ENCODE measurements at places on chromosomes 12 and 14.
A peak's percentile ranks its signal among the peaks of the same experiment; 100 is the strongest.

DNA sequence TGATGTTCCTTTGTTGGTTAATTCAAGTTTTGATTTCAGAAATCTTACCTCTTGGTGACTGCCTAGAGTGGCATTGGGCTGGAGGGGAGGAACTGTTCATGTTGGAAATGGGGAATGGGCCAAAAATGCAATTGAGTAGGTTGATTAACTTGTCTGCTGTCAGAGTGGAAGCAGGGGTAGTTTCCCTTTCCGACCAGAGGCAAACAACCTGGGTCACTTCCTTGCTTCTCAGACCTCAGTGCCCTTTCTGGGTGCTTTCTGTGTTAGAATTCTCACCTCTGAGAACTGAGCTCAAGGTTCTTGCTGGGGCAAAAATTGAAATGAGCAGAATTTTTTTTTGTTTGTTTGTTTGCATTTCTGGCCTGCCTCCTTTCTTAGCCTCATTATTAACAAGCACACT is 2.3 kb upstream of the M6PR start:
- no peak for DNase-seq

- DNase-seq: no peak
These were observed 50.5 kb upstream of the FBRSL1 start for GRCh38 chr12:132439333-132439904.

DNA sequence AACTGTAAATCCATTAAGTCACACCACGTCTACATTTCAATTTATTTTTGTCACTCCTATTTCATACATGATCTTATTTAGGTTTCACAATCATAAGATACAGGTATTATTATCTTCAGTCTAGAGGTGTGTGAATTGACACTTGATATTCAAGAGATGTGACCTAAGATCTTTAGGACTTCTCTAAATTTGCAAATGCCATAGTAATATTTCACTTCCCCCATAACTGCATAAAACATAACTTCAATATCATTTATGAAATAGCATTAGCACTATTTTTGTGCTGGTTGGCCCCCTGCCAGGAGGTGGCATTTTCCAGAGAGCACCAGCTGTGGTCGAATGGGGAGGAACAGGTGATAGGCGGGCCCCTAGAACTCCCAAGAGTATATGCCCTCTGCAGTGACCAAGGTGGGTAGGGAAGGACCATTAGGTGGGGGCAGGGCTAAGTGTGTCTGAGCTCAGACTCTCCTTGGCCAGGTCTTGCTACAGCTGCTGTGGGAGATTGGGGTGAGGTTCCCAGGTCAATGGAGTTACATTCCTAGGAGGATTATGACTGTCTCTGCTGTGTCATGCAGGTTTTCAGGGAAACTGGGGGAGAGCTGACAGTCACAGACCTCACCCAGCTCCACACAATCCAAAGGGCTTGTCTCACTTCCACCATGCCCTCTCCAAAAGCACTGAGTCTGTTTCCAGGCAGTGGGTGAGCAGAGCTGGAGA is 49.2 kb upstream of the ERGIC2 start:
- no peak for DNase-seq

- DNase-seq: peak; percentile 46
These were observed 80.0 kb upstream of the DBX2 start for GRCh38 chr12:45130881-45131281.

GRCh38 chr12:66624806-66625205 is 54.1 kb downstream of the GRIP1 start:
- DNase-seq: no peak

GRCh38 chr14:70999117-70999516 is 91.9 kb downstream of the PCNX1 start:
- no peak for DNase-seq

DNA sequence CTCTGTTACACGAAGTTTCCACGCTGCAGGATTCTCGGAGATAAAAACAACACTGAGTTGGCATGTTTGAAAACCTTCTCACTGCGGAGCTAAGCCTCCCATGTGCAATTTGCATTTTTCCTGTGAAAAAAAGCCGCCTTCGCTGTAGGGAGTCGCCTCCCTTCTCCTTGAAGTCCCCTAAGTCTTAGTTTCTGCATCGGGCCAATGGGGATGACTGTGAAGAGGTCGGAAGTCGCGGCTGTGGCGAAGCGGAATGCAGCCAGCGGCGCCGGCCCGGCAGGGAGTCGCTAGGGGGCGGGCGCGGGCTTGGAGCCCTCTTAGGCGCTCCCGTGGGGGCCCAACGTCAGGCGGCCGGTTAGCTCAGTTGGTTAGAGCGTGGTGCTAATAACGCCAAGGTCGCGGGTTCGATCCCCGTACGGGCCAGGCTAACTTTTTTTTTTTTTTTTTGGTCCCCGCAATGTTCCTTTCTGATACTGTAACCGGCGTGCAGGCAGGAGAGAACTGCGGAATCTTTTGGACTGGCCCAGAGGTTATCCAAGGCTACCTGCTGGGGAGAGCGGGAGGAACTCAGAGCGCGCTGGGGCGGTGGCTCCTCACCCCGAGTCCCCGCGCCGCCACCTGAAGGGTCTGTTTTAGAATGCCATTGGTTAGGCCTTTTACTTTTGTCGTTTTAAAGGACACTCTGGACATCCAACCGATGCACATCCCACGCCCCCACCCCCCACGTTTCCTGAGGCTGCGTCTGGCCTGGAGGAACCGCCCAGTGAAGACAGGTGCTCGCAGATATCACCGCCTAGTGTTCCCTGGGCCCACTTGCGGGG is 2.6 kb upstream of the ZNF839 start:
- DNase-seq: peak; percentile 97

DNA sequence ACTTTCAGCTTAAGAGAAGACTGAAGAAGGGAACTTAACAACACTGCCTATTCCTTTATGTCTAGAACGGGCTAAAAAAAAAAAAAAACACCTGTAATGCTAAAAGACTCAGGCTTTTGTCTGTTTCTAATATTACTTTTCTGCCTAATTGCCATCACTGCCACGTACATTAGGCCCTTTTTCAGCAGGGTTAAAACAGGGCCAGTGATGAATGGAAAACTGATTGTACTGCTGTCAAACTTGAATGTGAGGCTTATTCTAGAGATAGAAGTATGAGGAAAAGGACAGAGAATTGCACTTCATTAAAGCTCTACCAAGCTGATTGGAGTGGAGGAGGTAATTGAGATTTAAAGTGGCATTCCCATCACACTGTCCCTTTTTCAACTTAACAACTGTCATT is 535.8 kb downstream of the PRKD1 start:
- DNase-seq: no peak

- no peak for DNase-seq
These were observed 222.3 kb upstream of the NOVA1 start for GRCh38 chr14:26820138-26820537.

- DNase-seq: no peak
These were observed at the start of gene ACSS3 for GRCh38 chr12:81077686-81078441. ACSS3 (plus strand) TSS chr12:81078079; CDS start chr12:81078121, 42 bp downstream.

DNA sequence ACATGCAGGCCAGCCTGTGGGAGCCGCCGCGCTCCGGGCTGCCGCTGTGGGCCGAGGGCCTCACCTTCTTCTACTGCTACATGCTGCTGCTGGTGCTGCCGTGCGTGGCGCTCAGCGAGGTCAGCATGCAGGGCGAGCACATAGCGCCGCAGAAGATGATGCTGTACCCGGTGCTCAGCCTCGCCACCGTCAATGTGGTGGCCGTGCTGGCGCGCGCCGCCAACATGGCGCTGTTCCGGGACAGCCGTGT is 2.9 kb downstream of the TMEM121 start:
- no peak for DNase-seq

GRCh38 chr12:24632466-24632865 is 316.4 kb downstream of the BCAT1 start:
- DNase-seq: no peak

DNA sequence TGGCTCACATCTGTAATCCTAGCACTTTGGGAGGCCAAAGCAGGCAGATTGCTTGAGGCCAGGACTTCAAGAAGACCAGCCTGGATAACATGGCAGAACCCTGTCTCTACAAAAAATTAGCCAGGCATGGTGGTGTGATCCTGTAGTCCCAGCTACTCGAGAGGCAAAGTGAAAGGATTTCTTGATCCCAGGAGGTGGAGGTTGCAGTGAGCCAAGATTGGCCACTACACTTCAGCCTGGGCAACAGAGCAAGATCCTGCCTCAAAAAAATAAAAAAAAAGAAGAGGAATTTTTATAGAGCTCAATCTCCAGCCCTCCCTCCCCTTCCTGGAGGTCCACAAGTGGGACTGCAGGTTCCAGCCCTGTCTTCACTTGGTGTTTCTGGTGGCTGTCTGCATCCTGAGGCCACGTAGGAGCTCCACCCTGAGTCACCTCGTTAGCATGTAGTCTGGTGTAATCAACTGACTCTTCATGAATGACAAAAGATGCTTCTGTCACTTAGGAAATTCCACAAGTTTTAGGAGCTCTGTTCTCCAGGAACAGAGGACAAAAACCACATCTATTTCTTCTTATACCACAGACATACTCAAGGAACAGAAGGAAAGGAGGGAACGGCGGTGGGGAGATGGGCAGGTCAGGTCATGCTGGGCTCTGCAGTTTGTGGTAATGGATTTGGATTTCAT is 16.2 kb downstream of the CCDC62 start:
- no peak for DNase-seq

- DNase-seq: no peak
These were observed 425.3 kb downstream of the ZFP36L1 start for GRCh38 chr14:68367536-68367935.

- DNase-seq: no peak
These were observed 19.4 kb downstream of the RALGAPA1 start for GRCh38 chr14:35789651-35790050.

DNA sequence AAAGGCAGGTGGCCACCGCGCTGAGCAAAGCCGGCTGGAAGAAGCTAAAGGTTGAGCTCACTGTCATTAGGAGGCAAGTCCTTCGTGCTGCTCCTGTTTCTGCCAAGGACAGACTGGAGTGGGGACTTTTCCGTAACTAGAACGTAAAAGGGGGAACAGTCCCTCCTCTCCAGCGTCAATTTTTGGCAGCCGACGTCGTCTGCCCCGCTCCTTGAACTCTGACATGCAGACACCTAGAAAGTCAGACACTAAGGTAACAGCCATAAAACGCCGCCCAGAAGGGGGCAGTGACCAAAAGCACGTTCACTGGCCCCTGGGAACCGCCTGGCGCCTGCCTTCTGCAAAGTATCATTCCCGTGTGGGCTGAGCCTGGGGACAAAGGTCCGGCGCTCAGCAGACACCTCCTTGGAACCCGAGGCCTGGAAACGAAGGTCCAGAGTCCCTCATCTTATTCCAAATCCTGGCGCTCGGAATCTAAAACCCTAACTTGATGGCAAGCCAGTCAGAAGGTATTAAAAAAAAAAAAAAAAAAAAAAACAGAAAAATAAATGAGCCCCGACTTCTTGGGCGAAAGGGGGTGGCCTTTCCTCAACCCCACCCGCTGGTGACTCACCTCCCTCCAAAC is 1.1 kb upstream of the LRP1 start:
- peak; percentile 77 for DNase-seq

- DNase-seq: no peak
These were observed 771 bp upstream of the AVPR1A start for GRCh38 chr12:63151623-63152320.

GRCh38 chr12:42910656-42911055 is 321.1 kb upstream of the PRICKLE1 start:
- DNase-seq: no peak

DNA sequence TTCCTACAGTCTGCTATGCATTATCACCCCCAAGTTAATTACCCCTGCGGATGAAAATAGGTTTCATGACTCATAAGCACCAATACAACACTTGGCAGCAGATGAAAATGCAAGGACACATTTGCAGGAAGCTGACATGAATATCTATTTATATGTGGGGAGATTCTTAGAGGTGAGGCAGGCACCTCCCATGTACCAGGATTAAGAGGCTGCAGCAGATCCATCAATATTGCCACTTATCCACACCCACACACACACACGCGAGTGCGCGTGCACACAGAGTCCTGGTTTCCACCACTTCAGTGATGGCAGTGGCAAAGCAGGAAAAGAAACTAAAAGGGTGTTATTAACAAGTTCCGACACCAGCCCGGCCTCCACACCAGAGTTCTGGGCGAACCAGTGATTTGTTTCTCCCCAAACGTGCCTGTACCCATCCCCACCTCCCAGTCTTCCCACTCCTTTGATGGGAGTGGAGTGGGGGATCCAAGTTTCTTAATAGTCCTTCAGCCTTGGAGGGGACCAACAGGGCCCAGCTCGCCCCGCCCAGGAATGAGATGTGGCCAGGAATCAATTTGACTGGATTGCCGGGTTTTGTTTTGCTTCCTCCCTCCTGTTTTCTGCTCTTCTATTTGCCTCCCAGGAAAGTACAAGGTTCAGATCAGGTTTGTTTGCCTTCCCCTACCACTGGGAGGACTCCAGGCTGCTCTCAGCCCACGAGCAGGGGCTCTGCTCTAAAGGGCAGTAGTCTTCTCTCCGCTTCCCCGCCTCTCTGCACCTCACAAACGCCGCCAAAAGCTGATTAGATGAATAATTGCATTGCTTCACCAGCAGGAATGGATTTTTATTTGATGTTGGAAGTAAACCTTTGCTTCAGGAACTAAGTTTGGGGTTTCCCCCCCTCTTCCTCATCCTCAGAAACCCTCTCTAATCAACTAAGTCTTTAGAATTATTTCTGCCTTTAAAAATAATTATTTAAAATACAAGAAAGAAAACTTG is 5.2 kb downstream of the IRF2BPL start:
- no peak for DNase-seq

DNA sequence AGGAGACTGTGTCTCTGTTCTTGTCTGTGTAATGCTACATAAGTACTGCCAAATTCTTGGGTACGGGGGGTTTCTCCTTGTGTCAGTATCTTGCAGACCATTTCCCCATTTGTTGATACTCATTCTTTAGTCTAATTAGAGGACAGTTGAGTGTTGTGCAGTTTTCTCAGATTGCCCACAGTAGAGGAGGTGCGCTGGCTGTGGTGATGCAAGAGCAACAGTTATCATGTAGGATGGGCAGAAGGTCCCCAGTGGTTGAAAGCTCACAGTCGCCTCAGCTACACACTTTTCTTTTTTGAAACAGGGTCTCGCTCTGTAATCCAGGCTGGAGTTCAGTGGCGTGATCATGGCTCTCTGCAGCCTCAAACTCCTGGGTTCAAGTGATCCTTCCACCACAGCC is 37.8 kb upstream of the ATP2A2 start:
- no peak for DNase-seq

DNA sequence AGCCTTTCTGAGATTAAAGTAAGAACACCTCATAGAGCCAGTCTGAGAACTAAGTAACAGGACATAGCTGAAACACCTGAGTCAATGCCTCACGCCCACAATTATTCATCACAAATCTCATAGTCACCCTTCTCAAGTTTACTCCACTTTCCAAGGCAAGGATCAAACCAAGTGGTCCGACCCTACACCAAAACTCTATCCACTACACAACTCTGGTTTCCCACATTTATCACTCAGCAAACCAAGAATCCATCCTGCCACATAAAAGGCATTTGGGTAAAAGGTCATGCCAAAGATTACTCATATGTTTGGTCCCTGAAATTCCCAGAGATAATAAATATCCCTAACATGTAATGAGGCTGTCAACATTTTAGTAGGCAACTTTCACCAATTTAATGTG is 144.1 kb downstream of the RPAP3 start:
- no peak for DNase-seq

GRCh38 chr12:52628841-52629240 is 10.5 kb upstream of the KRT73 start:
- DNase-seq: no peak

- no peak for DNase-seq
These were observed 63.2 kb downstream of the FBXO33 start for GRCh38 chr14:39369029-39369428.
